Left kidney (tissue), 8 donors: ENCODE measurements at places on chromosomes 7 and 10. TPM values are rescaled to one million over a fixed set of nuclear protein-coding genes. Genes with fewer than 3 reads are reported as not detected.

The CALHM3 gene
- polyA plus RNA-seq: not detected

DNA sequence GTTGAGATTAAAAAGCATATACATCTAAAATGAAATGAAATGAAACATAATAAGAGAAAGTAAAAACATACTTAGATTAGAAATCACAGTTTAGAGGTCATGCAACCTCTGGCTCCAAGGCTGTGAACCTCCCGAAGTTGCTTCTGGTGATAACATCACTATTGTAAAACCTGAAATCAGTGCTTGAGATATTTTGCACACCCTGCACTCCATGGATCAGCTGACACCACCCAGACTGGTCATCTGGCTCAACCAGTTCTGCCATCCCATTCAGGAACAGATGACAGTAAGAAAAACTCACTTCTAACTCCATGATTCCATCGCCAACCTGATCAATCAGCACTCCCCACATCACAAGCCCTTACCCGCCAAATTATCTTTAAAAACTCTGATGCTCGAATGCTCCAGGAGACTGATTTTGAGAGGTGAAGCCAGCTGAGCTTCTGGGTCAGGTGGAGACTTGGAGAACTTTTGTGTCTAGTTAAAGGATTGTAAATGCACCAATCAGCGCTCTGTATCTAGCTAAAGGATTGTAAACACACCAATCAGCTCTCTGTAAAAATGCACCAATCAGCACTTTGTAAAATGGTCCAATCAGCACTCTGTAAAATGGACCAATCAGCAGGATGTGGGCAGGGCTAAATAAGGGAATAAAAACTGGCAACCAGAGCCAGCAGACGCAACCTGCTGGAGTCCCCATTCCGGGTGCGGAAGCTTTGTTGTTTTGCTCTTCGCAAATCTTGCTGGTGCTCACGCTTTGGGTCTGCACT is 162.6 kb upstream of the MAGI2 start:
- no peak for DNase-seq

GRCh38 chr10:87546971-87547413 is 42.3 kb downstream of the MINPP1 start:
- DNase-seq: no peak

DNA sequence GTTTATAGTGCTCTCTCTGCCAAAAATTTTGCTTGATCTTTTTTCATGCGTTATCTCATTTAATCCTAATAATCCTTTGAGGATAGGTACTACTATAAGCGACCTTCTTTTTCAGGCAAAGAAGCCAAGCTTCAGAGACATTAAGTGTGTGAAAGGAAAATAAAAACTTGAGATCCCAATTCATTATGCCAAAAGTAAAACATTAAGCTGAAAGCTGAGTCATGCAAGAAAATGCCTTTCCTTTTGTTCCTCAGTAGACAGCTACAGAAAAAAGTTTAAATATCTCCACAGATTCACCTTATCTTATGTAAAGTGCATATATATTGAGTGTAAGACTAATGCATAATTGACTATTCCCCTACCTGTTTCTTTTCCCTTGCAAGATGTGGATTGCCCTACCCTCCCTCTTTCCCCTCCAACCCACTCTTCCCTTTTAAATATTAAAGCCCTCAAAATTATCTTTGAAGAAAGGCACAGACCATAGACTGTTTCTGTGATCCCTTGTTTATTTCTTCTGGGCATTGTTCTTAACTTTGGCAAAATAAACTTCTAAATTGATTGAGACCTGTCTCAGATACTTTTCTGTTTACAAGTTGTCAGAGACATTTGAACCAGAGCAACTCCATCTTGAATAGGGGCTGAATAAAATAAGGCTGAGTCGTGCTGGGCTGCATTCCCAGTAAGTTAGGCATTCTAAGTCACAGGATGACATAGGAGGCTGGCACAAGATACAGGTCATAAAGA is 1139.9 kb upstream of the LRRN3 start:
- DNase-seq: no peak

DNA sequence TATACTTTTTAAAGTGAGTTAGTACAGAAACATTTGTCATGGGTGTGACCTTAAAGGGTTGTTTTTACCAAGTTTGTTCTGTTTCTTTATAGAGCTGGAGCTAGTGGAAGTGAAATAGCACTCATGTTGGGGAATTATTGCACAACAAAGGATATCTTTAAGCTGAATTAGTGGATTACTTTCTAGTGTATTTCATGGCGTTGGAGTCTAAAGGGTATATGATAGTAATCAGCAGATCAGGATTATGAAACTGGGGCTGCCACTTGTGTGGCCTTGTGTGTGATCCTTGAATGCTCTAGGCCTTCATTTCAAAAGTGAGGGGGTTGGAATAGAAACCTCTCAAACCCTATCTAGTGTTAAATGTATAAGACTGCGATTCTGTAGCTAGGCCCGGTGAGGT is 123.6 kb downstream of the LYZL1 start:
- DNase-seq: no peak

DNA sequence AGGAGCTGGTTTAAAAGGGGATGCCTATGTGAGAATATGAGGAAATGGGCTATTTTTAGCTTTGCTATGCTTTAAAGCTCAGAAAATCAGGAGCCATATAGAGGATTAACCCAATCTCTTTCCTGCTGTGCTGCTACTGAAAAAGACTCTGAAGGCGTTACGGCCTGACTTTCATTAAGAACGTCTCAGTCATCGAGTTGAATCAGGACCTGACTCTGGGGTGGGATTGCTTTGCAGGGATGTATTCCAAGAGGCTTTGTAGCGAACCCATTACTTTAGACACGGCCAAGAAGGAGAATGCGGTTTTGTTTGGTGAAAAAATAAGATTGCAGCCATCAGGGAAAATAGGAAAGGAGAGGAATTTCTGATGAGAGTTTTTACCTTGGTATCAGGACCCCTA is 426.9 kb downstream of the CCSER2 start:
- DNase-seq: no peak
